ENCODE measurements at places on chromosomes 16 and 17.

DNA sequence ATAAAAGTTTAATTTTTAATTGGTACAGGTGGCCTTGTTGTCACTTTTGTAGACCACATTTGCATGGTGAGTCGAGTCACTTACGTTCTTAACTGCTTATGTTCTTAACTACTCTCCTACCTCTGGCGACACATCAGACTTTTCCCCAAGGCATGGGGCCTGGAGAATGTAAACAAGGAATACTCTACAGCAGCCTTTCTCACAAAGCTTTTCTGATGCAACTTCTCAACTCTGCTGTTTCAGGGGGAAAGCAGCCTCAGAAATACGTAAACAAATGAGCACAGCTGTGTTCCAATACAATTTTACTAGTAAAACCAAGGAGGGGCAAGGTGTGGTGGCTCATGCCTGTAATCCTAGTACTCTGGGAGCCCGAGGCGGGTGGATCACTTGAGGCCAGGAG lies 6.9 kb downstream of the KARS1 start:
- DNase-seq: no peak

DNA sequence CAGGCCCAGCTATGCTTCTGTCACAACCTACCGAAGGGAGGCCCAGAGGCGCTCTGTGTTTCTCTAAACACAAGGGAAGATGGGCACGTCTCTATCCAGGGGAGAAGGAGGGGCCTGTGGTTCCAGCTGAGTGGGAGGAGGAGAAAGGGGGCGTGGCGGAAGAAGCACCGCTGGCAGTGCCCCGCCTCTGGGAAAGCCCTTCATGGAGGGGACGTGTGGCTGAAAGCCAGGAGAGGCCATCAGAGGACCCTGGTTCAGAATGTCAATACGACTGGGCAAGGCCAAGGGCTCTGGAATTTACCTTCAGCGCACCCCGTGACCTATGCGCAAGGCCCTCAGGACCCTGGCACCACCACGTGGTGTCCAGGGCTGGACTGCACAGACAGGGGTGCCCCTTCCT lies 12.3 kb upstream of the SLC38A8 start:
- no peak for DNase-seq

GRCh38 chr17:45768000-45768399 lies 16.1 kb upstream of the CRHR1 start:
- DNase-seq: no peak

DNA sequence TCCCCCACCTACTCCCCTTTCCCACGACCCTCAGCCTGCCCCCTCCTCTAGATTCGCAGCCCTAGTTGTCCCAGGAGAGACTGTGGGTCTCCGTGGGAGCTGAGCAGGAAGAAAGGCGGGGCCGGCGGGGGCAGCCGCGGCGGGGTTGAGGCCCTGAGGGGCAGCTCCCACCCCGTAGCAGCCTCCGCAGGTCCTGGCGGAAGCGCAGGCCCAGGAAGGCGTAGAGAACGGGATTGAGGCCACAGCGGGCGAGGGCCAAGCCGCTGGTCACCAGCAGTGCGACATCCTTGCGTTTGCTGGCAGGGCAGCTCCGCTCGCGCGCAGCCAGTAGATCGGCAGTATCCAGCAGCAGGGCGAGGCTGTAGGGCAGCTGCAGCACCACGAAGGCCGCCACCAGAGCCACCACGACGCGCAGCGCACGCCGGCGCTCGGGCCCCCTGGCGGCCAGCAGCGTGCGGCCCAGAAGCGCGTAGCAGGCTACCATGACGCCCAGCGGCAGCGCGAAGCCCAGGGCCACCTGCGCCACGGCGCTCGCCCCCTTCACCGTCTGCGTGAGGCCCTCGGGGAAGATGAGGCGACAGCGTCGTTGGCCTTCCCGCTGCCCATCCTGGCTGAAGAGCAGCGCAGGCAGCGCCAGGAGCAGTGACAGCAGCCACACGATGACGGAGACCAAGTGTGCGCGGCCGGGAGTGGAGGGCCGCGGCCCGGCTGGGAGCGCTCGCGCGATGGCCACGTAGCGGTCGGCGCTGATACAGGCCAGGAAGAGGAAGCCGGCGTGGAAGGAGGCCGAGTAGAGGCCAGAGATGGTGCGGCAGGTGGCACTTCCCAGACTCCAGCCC lies 1.9 kb downstream of the CCR10 start:
- DNase-seq: peak; percentile 75

- peak; percentile 70 for DNase-seq
Measured at GRCh38 chr16:21708533-21709115, 44.9 kb downstream of the OTOA start.

DNA sequence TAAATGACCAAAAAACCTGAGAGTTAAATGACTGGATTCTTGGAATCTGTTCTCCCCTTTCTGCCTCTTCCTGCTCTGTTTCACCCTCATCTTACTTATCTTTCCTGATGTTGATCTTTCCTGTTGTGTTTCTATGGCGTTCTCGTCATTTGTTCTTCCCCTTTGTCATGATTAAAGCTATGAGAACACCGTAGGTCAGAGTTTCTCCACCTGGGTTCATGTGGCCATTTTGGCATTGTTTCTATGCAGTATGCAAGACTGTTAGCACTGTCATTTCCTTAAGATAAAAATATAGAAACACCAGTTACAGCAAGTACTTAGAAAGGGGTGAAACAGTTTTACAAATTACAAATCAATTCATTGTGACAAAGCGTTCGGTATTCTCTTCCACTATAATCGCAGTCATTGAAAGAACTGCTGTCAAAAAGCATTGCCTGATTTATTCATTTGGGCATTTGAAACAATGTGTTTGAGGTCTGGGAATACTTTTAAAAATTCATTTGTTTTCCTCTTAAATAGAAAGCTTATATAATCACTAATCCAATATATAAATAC lies 166.0 kb downstream of the PHKB start:
- no peak for DNase-seq
